Uterus (tissue), 4 donors: ENCODE measurements at places on chromosomes 3 and 15. TPM values are rescaled to one million over a fixed set of nuclear protein-coding genes. Genes with fewer than 3 reads are reported as not detected.
A peak's percentile ranks its signal among the peaks of the same experiment; 100 is the strongest.

DNA sequence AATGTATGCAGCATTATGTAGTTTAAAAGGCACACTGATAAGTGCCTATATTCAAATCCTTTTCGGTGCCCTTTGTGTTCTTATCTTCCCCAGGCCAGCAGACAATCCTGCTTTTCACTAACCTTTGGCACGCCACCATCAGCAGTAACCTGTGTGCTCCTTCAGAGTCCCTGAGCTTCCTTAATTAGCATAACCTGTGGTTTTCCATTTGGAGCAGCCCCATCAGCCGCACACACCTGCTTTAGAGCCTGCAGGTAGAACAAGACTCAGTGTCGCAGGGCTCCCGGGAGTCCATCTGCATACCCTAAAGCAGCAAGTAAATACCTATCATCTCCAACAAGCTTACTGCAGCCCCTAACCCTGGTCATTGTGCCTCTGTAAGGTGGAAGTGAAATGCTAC, 755.1 kb downstream of the ROBO2 start:
- no peaks in the 10 kb centered on the region for H3K36me3 ChIP-seq

- H3K4me3 ChIP-seq = no peak overlapping the region
- no peak for DNase-seq
- H3K4me1 ChIP-seq = no peaks in the 10 kb centered on the region
- H3K27ac ChIP-seq = no peak overlapping the region
- H3K36me3 ChIP-seq = no peaks in the 10 kb centered on the region
These were observed 197.7 kb downstream of the CD47 start for GRCh38 chr3:107892955-107893624.

- H3K27ac ChIP-seq = no peak overlapping the region
- no peak overlapping the region for H3K4me3 ChIP-seq
- H3K27me3 ChIP-seq = no peaks in the 10 kb centered on the region
- H3K4me1 ChIP-seq = no peaks in the 10 kb centered on the region
- DNase-seq = no peak
- H3K36me3 ChIP-seq = no peaks in the 10 kb centered on the region
These were observed 117.4 kb downstream of the IL12A start for GRCh38 chr3:160105907-160106584.

DNA sequence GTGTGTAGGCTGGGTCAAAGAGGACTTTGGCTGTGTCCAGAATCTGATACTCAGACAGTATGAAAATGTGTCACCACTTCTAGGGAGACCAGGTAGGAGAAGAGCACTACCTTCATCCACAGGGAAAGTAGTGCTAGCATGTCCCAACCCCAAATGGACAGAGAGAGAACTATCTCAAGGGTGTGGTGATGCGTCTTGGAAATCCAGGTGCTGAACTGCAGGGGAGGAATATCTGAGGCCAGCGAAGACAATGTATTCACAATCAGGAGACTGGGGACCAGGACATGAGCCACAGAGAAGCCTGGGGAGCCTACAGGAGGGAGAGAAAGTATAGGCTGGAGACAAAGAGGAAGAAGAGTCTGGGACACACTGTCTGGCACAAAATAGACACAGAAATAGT, 152.0 kb upstream of the WNT5A start:
- no peaks in the 10 kb centered on the region for H3K4me1 ChIP-seq
- no peak for DNase-seq
- H3K4me3 ChIP-seq = no peak overlapping the region
- no peak overlapping the region for H3K27ac ChIP-seq
- H3K36me3 ChIP-seq = no peaks in the 10 kb centered on the region

DNA sequence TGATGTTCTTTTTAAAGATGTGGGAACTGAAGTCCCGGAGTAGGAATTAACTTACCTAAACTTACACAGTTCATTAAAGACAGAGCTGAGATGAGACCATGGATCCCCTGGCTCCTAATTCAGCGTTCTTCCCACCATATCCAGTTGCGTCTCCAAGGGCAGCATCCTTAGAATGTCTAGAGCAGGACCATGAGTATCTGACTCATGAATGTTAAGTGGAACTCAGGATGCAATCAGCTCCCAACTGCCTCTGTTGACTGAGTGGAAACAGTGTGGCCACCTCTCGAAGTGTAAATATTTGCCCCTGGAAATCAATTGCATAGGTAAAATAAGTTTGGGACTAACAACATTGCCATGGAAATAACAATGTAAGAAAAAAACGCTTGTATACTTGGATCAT, 2.5 kb downstream of the SNTN start:
- H3K27ac ChIP-seq = no peak overlapping the region
- no peaks in the 10 kb centered on the region for H3K27me3 ChIP-seq
- no peak for DNase-seq
- H3K36me3 ChIP-seq = no peaks in the 10 kb centered on the region

- no peaks in the 10 kb centered on the region for H3K4me1 ChIP-seq
- no peaks in the 10 kb centered on the region for H3K27me3 ChIP-seq
- H3K36me3 ChIP-seq = no peaks in the 10 kb centered on the region
- no peak overlapping the region for H3K4me3 ChIP-seq
These were observed 17.3 kb upstream of the SUCNR1 start for GRCh38 chr3:151856118-151856517.

GRCh38 chr3:141811348-141811747, 48.1 kb downstream of the GRK7 start:
- H3K4me1 ChIP-seq = no peaks in the 10 kb centered on the region
- no peak overlapping the region for H3K4me3 ChIP-seq
- H3K36me3 ChIP-seq = no peaks in the 10 kb centered on the region
- no peak for DNase-seq

- no peaks in the 10 kb centered on the region for H3K4me1 ChIP-seq
- DNase-seq = peak; percentile 52
- H3K27ac ChIP-seq = no peak overlapping the region
- H3K36me3 ChIP-seq = no peaks in the 10 kb centered on the region
- no peaks in the 10 kb centered on the region for H3K27me3 ChIP-seq
These were observed 16.9 kb downstream of the MRPL46 start for GRCh38 chr15:88450125-88450798.

- H3K4me1 ChIP-seq = no peaks in the 10 kb centered on the region
- no peaks in the 10 kb centered on the region for H3K36me3 ChIP-seq
These were observed 22.7 kb downstream of the EXD1 start for GRCh38 chr15:41207687-41208448.

DNA sequence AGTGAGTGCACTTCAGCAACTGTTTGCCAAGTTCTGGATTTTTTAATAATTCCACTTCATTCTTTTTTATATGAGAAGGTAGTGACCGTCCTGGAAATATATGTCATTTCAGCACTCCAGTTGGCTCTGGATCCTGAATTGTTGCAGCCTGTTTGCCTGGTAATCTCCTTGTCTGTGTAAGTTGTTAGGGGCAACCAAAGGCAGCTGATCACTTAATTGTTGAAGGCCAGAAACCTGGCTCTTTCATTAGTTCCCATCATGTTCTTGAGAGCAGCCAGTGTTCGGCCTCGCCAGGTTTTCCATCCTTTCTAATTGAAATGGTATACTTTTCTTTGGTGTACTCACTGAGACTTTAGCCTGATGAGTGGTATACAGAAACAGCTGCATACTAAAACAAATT, 168.6 kb downstream of the SOX2 start:
- H3K36me3 ChIP-seq = no peaks in the 10 kb centered on the region
- H3K27ac ChIP-seq = no peak overlapping the region
- no peaks in the 10 kb centered on the region for H3K27me3 ChIP-seq
- no peak for DNase-seq
- H3K4me3 ChIP-seq = no peak overlapping the region

GRCh38 chr3:60622349-60622748, 628.9 kb downstream of the FHIT start:
- DNase-seq = no peak
- H3K4me1 ChIP-seq = no peaks in the 10 kb centered on the region
- H3K4me3 ChIP-seq = no peak overlapping the region
- H3K27ac ChIP-seq = no peak overlapping the region
- no peaks in the 10 kb centered on the region for H3K27me3 ChIP-seq
- no peaks in the 10 kb centered on the region for H3K36me3 ChIP-seq

DNA sequence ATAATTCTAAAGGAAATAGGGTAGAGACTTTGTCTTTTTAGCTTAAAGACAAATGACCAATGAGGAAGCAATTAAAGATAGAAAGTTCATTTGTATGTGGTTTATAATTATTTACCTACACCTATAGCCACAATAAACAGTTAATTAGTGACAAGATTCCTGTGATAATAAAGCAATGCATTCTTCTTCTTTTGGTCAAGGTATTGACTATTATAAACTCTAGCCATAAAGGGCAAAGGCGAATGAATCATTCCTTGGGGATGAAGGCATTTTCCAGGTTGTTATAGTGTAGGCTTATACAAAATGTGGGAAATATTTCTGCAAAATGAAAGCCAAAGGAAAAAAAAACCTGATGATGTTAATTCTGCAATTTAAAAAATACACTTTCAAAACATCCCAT, 115.4 kb downstream of the PLD1 start:
- H3K27ac ChIP-seq = no peak overlapping the region
- no peaks in the 10 kb centered on the region for H3K4me1 ChIP-seq
- no peaks in the 10 kb centered on the region for H3K27me3 ChIP-seq
- H3K4me3 ChIP-seq = no peak overlapping the region
- no peaks in the 10 kb centered on the region for H3K36me3 ChIP-seq

GRCh38 chr15:82129149-82129692, 83.4 kb upstream of the MEX3B start:
- no peak for DNase-seq
- H3K4me1 ChIP-seq = peaks cover 13% of the 10 kb centered on the region
- peak overlapping the region; percentile 36 for H3K27ac ChIP-seq
- H3K27me3 ChIP-seq = no peaks in the 10 kb centered on the region
- H3K4me3 ChIP-seq = no peak overlapping the region
- no peaks in the 10 kb centered on the region for H3K36me3 ChIP-seq

GRCh38 chr3:156793400-156793799, 32.8 kb upstream of the LEKR1 start:
- no peak overlapping the region for H3K27ac ChIP-seq
- H3K27me3 ChIP-seq = no peaks in the 10 kb centered on the region
- no peak for DNase-seq
- H3K4me3 ChIP-seq = no peak overlapping the region
- H3K4me1 ChIP-seq = no peaks in the 10 kb centered on the region

- no peaks in the 10 kb centered on the region for H3K27me3 ChIP-seq
- no peaks in the 10 kb centered on the region for H3K4me1 ChIP-seq
- H3K36me3 ChIP-seq = no peaks in the 10 kb centered on the region
- no peak overlapping the region for H3K27ac ChIP-seq
- H3K4me3 ChIP-seq = no peak overlapping the region
- no peak for DNase-seq
These were observed 76.7 kb downstream of the ADAMTS7 start for GRCh38 chr15:78734451-78735064.

GRCh38 chr3:188315553-188315952, 161.6 kb downstream of the LPP start:
- no peak for DNase-seq
- no peaks in the 10 kb centered on the region for H3K27me3 ChIP-seq
- no peaks in the 10 kb centered on the region for H3K36me3 ChIP-seq

GRCh38 chr15:60713119-60714084, 234.5 kb upstream of the ICE2 start:
- peaks cover 8% of the 10 kb centered on the region for H3K4me1 ChIP-seq
- no peak overlapping the region for H3K4me3 ChIP-seq
- no peaks in the 10 kb centered on the region for H3K36me3 ChIP-seq
- peak; percentile 32 for DNase-seq

DNA sequence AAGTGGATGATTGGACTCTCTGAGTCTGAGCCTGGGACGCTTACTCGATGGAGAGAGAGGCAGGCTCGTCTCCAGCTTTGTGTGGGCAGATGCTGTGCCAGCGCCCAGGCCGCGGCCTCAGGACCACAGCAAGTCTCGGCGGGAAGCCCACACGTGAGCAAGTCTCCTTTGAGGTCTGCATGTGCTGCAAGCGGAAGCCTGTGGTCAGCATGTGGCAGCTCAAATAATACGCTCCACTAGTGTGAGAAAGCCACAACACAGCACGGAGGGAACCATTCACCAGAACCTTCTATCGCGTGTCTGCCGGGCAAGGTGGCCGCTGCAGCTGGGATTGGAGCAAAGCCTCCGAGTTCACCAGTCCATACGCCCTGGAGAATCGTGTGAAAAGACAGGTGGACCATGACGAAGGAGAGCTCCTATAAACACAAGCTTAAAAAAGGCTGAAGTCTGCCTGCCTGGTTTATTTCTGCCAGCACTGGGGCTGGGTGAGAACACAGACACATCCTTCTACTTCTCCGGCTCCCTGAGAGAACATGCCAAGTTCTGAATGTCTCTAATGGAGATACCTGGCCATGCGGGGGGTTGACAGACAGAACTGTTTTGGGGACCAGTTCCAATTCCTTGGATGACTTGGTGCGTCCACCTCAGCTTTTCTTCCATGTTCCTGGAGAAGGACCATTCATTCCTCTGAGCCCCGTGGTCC, 82.0 kb upstream of the LRIG1 start:
- H3K36me3 ChIP-seq = no peaks in the 10 kb centered on the region
- no peak for DNase-seq

GRCh38 chr3:9168241-9168741, 81.2 kb downstream of the SRGAP3 start:
- H3K36me3 ChIP-seq = no peaks in the 10 kb centered on the region
- H3K4me1 ChIP-seq = no peaks in the 10 kb centered on the region
- no peaks in the 10 kb centered on the region for H3K27me3 ChIP-seq
- no peak overlapping the region for H3K4me3 ChIP-seq

- no peak for DNase-seq
- H3K27ac ChIP-seq = peak overlapping the region; percentile 26
- no peak overlapping the region for H3K4me3 ChIP-seq
- H3K4me1 ChIP-seq = peaks cover 14% of the 10 kb centered on the region
- no peaks in the 10 kb centered on the region for H3K27me3 ChIP-seq
These were observed 5.2 kb downstream of the SETD5 start for GRCh38 chr3:9402410-9403228.

- H3K4me1 ChIP-seq = no peaks in the 10 kb centered on the region
- H3K27ac ChIP-seq = no peak overlapping the region
- no peak for DNase-seq
- H3K27me3 ChIP-seq = no peaks in the 10 kb centered on the region
- no peak overlapping the region for H3K4me3 ChIP-seq
These were observed 96.7 kb downstream of the TOP2B start for GRCh38 chr3:25567806-25568524.

GRCh38 chr15:58070801-58071418, 5.4 kb upstream of the ALDH1A2 start:
- peak; percentile 67 for DNase-seq
- no peaks in the 10 kb centered on the region for H3K36me3 ChIP-seq
- H3K27me3 ChIP-seq = no peaks in the 10 kb centered on the region
- H3K4me3 ChIP-seq = no peak overlapping the region
- no peak overlapping the region for H3K27ac ChIP-seq

GRCh38 chr3:122563717-122564025, 429 bp downstream of the PARP9 start:
- H3K27ac ChIP-seq = peak overlapping the region; percentile 96
- H3K4me1 ChIP-seq = no peaks in the 10 kb centered on the region
- peak overlapping the region; percentile 72 for H3K4me3 ChIP-seq
- DNase-seq = peak; percentile 23

Gene MUSTN1
- 1.8 TPM for total RNA-seq

Gene SUSD5
- total RNA-seq = 9.5 TPM

Gene ITPKA
- not detected for total RNA-seq

Gene BMF
- 16.4 TPM for total RNA-seq

Gene RYR3
- total RNA-seq = 24.1 TPM

Gene FOXL2
- 0.26 TPM for total RNA-seq

Gene SORD
- 16.7 TPM for total RNA-seq

Gene RFTN1
- 32.0 TPM for total RNA-seq

Gene CHRD
- 57.1 TPM for total RNA-seq

Gene ARHGEF3
- total RNA-seq = 35.2 TPM
